WTC11 (cell line): ENCODE measurements at places on chromosomes 12 and 14. TPM values are rescaled to one million over a fixed set of nuclear protein-coding genes. Genes with fewer than 3 reads are reported as not detected.
A peak's percentile ranks its signal among the peaks of the same experiment; 100 is the strongest.

The RPGRIP1 gene
- 0.41 to 0.71 TPM (median 0.50 TPM) in 3 replicates for total RNA-seq

GRCh38 chr12:31868965-31869364 is 90.2 kb upstream of the RESF1 start:
- no peak for DNase-seq

The KERA gene
- total RNA-seq = not detected in 3 replicates

DNA sequence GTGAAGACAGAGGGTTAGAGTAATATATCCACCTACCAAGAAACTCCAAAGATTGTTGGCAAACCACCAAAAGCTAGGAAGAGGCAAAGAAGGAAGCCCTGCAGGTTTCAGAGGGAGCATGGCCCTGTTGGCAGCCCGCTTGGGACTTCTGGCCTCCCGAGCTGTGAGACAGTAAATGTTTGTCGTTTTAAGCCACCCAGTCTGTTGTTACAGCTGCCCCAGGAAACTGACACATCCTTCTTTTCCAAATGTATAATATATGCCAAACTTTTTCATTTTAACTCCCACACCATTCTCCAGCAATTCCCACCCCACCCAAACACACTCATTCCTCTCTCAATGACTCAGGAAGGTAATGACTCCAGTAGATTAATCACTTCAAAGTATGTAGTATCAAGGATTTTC is 74.0 kb downstream of the RPS29 start:
- no peak for DNase-seq

DNA sequence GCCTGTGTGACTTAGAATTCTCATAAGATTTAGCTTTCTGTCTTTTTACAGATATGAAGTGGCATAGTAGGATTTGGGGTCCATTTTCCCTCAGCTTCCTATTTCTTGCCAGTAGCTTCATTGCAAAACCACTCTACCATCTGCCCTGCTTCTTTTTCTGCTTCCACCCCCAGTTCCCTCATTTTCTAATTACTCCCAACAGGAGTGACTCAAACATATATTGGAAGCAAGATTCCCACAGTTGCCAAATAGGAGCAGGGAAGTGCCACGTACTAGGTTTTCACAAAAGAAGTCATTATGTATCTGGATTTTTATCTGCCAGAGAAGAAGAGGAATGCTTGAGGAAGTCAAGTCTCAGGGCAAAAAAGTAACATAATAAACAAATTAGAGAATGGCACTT is 64.1 kb downstream of the ANO4 start:
- DNase-seq = no peak

The CPNE6 gene
- not detected in 3 replicates for total RNA-seq

DNA sequence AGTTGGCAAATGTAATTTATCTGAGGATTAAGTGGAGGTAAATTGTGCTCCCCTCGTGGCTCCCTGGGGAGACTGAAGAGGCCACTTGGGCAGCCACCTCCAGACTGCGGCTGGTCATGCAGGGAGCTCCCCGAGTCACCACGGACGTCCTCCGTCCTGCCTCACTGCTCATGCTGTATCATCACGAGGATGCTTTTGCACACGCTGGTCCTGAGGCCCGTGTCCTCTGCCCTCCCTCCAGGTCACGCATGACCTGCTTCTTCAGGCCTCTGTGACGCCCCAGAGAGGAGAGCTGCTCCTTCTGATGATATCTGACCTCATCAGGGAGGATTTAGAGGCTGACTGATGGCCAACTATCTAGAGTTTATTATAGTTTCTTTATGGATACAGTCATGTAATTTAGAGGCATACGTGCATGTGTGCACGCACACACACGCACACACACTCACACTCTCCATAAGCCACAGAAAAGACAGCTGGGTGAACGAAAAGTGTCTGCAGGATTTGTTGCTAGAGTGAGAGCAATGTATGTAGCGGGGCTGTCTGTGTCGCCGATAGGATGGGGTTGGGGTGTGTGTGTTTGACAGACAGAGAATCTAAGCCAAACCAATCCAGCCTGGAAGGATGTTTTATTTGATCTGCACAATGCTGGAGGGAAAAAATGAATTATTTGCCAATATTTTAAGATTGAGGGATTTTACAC is 160.0 kb downstream of the ADGRD1 start:
- no peak for DNase-seq

GRCh38 chr12:1590221-1590979 is 4.0 kb downstream of the FBXL14 start:
- DNase-seq = peak; percentile 66

GRCh38 chr12:67952787-67953186 is 36.5 kb upstream of the IFNG-AS1 start:
- no peak for DNase-seq

The ASIC1 gene
- total RNA-seq = 3.9 to 4.9 TPM (median 4.5 TPM) in 3 replicates

DNA sequence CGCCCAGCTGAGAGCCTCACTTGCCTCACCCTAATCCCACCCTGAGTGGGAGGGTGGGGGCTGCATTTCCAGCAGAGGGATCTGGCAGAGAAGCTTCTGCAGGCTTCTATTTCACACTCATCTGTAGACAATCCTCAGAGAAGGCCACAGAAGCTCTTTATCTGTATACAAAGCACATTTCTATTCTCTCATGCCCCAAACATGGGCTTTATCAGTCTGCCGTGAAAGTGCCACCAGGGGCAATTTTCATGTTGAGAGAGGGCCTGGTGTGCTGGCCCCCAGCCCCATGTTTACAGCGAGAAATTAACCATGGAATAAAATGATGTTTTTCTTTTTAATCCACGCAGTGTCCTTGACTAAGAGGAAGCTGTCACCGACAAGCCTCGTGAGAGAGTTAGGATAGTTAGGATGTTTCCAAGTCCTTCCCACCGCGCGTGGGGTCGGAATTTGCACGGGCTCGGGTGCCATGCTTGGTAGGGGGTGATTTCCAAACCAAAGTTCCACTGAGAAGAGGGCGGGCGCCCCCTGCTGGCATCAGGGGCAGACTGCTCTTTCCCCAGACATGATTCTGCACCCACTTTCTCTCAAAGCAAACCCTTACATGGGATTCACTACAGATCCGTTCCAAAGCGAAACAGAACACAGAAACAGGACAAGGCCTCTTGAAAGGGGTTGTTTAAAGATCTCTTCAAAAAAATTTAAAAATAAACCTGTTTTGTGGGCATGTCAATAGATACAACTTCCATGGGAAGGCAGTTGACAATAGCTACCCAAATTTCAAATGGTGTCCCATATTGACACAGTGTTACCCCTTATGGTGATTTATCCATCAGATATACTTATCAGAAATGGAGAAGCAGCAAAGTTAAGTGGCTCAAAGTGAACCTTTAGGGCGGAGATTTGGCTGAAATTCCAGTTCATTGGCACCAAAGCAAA is 19.4 kb downstream of the BDKRB1 start:
- peak; percentile 81 for DNase-seq

The SLC25A47 gene
- not detected in 3 replicates for total RNA-seq

The KDM5A gene
- 49.2 to 57.6 TPM (median 52.0 TPM) in 3 replicates for total RNA-seq

The NELL2 gene
- total RNA-seq = 37.4 to 49.9 TPM (median 45.8 TPM) in 3 replicates

The PPFIBP1 gene
- 22.3 to 28.7 TPM (median 27.7 TPM) in 3 replicates for total RNA-seq

GRCh38 chr14:42023452-42023851 is 416.8 kb downstream of the LRFN5 start:
- DNase-seq = no peak

- DNase-seq = peak; percentile 20
Measured at GRCh38 chr12:33587784-33588712, 148.4 kb upstream of the SYT10 start.

DNA sequence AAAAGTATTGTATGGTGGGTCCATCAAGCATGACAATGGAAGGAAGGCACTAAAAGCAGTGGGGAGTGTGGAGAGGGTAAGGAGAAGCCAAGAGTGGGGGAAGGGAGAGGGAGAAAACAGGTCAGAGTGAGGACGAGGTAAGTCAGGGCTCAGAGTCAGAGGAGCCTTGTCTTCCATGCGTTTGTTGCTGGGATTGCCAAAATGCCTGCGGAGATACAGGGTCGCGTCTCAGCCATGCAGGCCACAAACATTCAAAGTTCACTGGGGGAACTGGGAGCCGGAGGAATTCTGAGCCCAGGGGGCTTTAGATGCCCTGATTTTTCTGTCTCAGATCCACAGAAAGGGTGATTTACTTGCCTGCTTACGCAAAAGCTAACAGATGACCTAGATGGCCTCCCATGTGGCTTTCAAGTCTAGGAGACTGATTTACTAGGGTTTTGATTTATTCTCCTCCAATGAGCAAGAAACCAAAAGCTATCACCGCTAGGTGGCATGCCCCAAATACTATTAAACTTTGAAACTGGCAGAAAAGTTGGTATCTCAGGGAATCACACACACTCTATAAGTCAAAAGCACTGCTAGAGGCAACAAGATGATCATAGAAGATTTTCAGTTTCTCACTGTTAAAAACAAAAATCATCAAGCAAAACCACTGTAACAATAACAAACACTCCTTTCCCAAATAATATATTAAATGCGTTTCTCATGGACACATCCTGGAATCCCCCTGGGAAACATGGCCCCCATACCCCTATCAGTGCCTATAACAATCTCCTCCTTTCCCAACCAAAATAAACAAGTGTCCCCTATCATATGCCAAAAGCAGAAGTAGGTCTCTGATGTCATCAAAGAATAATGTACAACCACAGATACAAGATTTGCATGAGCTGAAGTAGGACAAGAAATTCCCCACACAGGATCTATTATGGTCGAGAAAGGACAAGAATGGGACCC is 26.6 kb upstream of the MDM1 start:
- DNase-seq = peak; percentile 43

The MYH7 gene
- 0.02 TPM in 1 of 3 replicates, not detected in the others for total RNA-seq

The CCNB1IP1 gene
- 149 to 155 TPM (median 151 TPM) in 3 replicates for total RNA-seq
